ENCODE measurements at places on chromosomes 12 and 14.

- peak; percentile 55 for DNase-seq
Observed at GRCh38 chr12:89349814-89350213, 2.5 kb downstream of the DUSP6 start.

DNA sequence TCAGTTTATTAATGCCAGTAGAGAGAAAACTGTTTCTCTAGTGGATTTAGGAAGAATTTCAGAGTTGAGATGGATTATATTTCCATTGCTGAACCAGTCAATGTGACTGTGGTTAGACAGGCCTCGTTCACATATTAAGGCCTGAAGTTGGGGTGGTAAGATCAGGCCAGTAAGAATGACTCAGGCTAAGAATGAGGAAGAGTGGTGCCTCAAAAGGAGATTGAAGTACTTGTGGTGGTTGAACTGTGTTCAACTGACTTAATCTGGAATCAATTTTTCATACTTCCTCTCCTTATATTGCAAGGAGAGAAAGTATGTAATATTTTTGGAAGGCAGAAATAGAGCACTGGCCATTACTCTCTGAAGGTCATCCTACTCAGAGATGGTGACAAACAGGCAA lies 37.8 kb upstream of the ATF7IP start:
- DNase-seq: peak; percentile 25

- no peak for DNase-seq
Observed at GRCh38 chr14:21074398-21075272, 4.5 kb downstream of the ARHGEF40 start.

- DNase-seq: no peak
Observed at GRCh38 chr12:95970905-95971304, 25.2 kb downstream of the HAL start.

DNA sequence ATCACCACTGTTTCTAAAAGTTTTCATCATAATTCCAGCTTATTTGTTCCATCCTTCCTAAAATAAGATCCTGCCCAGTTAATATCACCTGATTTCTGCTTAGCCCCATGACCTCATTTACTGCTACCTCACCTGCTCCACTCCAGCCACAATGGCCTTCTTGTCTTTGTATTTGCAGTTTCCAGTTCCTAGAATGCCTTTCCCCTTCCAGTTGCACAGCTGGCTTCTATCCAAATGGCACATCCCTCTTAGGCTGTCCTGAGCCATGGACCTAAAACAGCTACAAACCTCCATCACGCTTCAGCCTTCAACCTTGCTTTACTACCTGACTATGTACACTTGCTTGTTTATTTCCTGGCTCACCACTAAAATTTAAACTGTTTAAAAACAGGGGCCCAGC lies 6.5 kb upstream of the LGMN start:
- DNase-seq: no peak

- no peak for DNase-seq
Observed at GRCh38 chr12:92039046-92039445, 106.6 kb downstream of the BTG1 start.

DNA sequence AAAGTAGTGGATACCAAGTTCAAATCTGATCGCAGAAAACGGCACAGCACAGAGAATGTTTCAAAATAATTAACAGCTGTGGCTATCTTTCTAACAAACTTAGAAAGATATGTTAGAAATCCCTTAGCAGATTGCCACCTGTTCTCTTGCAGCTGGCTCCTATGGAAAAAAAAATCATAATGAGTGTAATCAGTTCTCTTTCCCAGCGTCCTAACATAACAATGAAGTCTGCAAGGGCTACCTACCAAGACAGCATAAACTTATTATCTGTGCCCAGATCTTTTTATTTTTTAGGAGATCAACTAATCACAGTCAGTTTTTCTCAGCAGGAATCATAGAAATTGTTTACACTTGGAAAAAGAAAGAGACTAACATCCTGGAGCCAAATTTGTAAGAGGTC lies 358.6 kb upstream of the FOXG1 start:
- no peak for DNase-seq

GRCh38 chr12:66962290-66962689 lies 283.4 kb upstream of the GRIP1 start:
- no peak for DNase-seq

DNA sequence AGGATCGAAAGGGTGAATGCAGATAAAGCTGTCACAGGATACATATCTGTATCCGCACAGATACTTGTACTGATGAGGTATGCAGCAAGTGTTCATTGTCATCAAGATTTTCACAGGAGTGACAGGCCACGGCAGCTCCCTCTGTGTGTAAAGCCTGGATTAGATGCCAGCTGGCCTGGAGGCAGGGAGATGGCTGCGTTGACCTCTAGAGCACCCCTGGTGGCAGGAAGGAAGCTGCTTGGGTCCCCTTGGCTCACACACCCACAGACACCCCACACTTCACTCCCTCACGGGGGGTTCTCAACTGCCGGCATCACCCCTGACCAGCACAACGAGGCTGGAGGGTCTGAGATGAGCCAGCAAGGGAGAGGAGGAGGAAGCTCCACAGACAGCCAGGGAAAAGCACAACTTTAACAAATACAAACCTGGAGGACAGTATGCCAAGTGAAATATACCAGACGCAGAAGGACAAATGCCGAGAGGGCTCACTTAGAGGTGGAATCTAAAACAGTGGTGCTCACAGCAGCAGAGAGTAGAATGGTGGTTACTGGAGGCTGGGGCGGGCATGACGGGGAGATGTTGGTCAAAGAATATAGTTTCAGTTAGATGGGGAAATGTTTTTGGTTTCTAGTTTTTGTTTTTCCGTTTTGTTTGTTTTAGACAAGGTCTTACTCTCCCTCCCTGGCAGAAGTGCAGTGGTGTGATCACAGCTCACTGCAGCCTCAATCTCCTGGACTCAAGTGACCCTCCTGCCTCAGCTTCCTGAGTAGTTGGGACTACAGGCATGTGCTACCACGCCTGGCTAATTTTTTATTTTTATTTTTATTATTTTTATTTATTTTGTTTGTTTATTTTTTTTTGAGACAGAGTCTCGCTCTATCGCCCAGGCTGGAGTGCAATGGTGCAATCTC lies 45.7 kb downstream of the TEAD4 start:
- no peak for DNase-seq

Data from brain microvascular endothelial cell (primary cell).